Dorsolateral prefrontal cortex (tissue), 122 donors: ENCODE measurements at places on chromosomes 11 and 22. TPM values are rescaled to one million over a fixed set of nuclear protein-coding genes. Genes with fewer than 3 reads are reported as not detected.

The BEST1 gene
- total RNA-seq: 19.5 TPM

The ILK gene
- total RNA-seq: 93.3 TPM

The RFPL2 gene
- 4.4 TPM for total RNA-seq

The OR51B5 gene
- not detected for total RNA-seq

The TTC12 gene
- total RNA-seq: 14.5 TPM

The OR51I1 gene
- 0.58 TPM for total RNA-seq

The APOBEC3B gene
- total RNA-seq: 0.50 TPM

The ARHGEF12 gene
- total RNA-seq: 220 TPM

The RIBC2 gene
- 2.7 TPM for total RNA-seq

The TREH gene
- total RNA-seq: not detected

The CLTCL1 gene
- 14.6 TPM for total RNA-seq

The NFRKB gene
- total RNA-seq: 25.3 TPM

The SCGB1D2 gene
- total RNA-seq: not detected

The ISX gene
- total RNA-seq: not detected

The OR51G1 gene
- not detected for total RNA-seq

The NXF1 gene
- 82.3 TPM for total RNA-seq

The ALDH3B1 gene
- 2.3 TPM for total RNA-seq

The MOGAT2 gene
- not detected for total RNA-seq

The THRSP gene
- not detected for total RNA-seq

The DGAT2 gene
- total RNA-seq: 8.7 TPM

The TYR gene
- total RNA-seq: not detected

The GPHA2 gene
- total RNA-seq: not detected

The LRRC74B gene
- total RNA-seq: 0.60 TPM

The SCGB1A1 gene
- not detected for total RNA-seq

The GLB1L2 gene
- 4.7 TPM for total RNA-seq

The PGR gene
- total RNA-seq: 1.1 TPM

The FXYD2 gene
- total RNA-seq: 2.7 TPM

The HSPB2 gene
- total RNA-seq: 2.4 TPM

The GDPD4 gene
- total RNA-seq: not detected

The IGSF9B gene
- total RNA-seq: 94.2 TPM

The TSPAN18 gene
- total RNA-seq: 3.0 TPM

The NPAS4 gene
- total RNA-seq: 0.33 TPM

The CCDC87 gene
- total RNA-seq: 2.0 TPM

The CARNS1 gene
- total RNA-seq: 208 TPM

The WBP2NL gene
- total RNA-seq: 4.5 TPM

The UPK3A gene
- not detected for total RNA-seq

The OR5P2 gene
- total RNA-seq: not detected

The A4GALT gene
- total RNA-seq: 10.2 TPM

The RASSF10 gene
- total RNA-seq: 0.32 TPM

The ARVCF gene
- total RNA-seq: 38.6 TPM

The CEP126 gene
- 29.9 TPM for total RNA-seq

The MAJIN gene
- not detected for total RNA-seq

The PES1 gene
- 49.6 TPM for total RNA-seq

The SAA4 gene
- total RNA-seq: not detected

The TLCD5 gene
- 18.0 TPM for total RNA-seq

The GRIK4 gene
- total RNA-seq: 13.8 TPM

The MRGPRX3 gene
- total RNA-seq: not detected

The MYBPC3 gene
- total RNA-seq: 0.11 TPM

The ABTB2 gene
- total RNA-seq: 11.3 TPM

The TRIM29 gene
- 1.1 TPM for total RNA-seq

The TPH1 gene
- 0.83 TPM for total RNA-seq

The FGF19 gene
- not detected for total RNA-seq

The CABP4 gene
- 0.61 TPM for total RNA-seq

The MFRP gene
- not detected for total RNA-seq

The EML3 gene
- 29.0 TPM for total RNA-seq
